ENCODE measurements at places on chromosomes 4 and X. TPM values are rescaled to one million over a fixed set of nuclear protein-coding genes. Genes with fewer than 3 reads are reported as not detected.

GRCh38 chr4:119736559-119736958, 108.0 kb upstream of the PDE5A start:
- no peak for DNase-seq
- H3K4me3 ChIP-seq: no peak overlapping the region
- no peak overlapping the region for H3K27ac ChIP-seq
- no peaks in the 10 kb centered on the region for H3K4me1 ChIP-seq

DNA sequence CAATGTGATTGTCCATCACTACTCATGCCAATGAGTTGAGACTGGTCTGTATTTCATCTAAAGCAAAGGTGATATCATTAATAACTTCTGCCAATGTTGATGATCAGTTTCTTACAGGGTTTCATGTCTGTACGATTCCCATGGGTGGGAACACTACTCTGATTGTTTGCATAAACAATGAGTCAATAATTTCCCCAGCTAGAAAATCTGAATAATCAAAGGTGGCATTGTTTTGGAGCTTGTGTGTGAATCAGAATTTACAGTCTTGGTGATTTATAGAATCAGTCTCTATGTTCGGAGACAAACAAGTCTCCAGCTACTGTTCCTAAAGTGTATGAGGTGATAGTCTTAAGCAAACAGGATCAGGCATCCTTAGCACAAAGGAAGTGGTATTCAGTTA, 35.5 kb upstream of the PARM1 start:
- no peaks in the 10 kb centered on the region for H3K36me3 ChIP-seq
- no peak overlapping the region for H3K27ac ChIP-seq
- H3K4me1 ChIP-seq: no peaks in the 10 kb centered on the region
- DNase-seq: no peak
- H3K4me3 ChIP-seq: no peak overlapping the region
- peaks cover 2% of the 10 kb centered on the region for H3K27me3 ChIP-seq

DNA sequence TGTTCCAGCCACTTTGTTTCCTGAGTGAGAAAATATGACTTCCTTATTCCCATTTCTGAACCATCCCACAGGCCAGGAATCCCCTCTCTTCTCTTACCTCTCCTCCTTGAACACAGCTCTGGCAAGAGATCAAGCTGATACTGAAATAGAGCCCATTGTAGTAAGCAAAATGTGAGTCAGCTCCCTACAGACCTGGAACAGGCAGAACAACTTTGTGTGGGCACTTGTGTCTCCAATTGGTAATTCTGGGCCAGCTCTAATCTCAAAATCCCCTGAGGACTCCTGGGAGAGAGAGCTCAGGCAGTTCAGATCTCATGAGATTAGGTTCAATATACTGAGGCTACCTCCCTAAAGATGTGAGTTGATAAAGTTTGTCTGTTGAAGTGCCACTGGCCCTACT, 213.5 kb downstream of the GUCY2F start:
- no peak overlapping the region for H3K27ac ChIP-seq
- DNase-seq: no peak
- H3K27me3 ChIP-seq: no peaks in the 10 kb centered on the region
- no peaks in the 10 kb centered on the region for H3K36me3 ChIP-seq

DNA sequence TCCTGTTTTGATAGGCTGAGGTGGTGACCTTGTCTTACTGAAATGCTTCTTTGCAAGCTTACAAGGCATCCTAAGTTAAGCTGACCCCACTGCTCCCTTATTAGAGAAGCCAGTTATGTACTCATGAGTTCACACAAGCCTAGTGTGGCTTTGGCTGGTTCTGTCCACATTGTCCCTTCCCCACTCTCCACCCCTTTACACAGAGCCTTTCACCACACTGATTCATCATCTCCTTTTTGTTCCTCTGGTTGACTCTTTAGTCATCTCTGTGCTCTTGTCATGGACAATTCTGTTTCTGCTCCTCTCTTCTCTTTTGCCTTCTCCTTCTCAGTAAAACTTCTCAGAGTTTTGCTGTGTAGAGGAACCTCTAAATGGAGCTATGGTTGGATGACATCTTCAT, 4.9 kb downstream of the CHRNA9 start:
- H3K4me1 ChIP-seq: peaks cover 9% of the 10 kb centered on the region
- DNase-seq: peak; percentile 23
- H3K27ac ChIP-seq: no peak overlapping the region

DNA sequence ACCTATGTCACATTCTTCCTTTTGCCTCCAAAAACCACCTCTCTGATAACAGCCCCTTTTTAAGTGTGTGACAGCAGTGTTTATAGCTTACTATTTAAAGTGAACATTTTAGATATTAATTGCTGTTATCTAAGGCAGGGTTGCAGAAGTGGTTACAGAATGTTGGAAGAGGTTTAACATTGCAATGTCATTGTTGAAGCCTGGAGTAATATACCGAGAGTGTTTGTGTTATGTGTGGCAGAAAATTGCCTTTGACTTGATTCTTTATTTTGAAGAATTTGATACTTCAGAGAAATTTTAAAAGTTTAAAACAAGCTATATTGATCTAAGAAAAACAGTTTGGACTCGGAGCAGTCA, 37.1 kb downstream of the SMARCAD1 start:
- no peaks in the 10 kb centered on the region for H3K4me1 ChIP-seq
- no peaks in the 10 kb centered on the region for H3K27me3 ChIP-seq
- no peak overlapping the region for H3K27ac ChIP-seq
- peaks cover 29% of the 10 kb centered on the region for H3K36me3 ChIP-seq
- no peak for DNase-seq

DNA sequence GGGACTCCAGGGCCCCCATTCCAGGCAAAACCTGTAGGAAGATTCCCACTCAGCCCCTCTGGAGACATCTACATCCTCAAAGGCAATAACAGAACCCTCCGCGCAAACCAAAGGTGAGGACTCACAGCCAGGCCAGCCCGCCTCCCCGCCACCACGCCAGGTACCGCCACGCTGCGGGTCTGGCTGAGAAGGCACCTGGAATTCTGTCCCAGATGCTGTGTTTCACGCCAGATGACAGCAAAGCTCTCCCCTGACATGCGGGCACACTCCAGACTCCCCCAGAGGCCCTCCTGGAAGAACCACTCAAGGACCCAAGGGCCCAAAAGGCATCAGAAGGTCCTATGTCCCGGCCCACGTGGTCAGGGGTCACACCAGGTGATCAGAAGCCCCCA, 59.6 kb downstream of the FAM53A start:
- DNase-seq: no peak
- no peak overlapping the region for H3K27ac ChIP-seq
- peaks cover 3% of the 10 kb centered on the region for H3K4me1 ChIP-seq
- H3K36me3 ChIP-seq: no peaks in the 10 kb centered on the region
- H3K4me3 ChIP-seq: no peak overlapping the region

- DNase-seq: peak; percentile 12
- no peak overlapping the region for H3K27ac ChIP-seq
- H3K4me3 ChIP-seq: no peak overlapping the region
- no peaks in the 10 kb centered on the region for H3K36me3 ChIP-seq
These were observed 8.3 kb upstream of the DLG3 start for GRCh38 chrX:70436343-70436742.

DNA sequence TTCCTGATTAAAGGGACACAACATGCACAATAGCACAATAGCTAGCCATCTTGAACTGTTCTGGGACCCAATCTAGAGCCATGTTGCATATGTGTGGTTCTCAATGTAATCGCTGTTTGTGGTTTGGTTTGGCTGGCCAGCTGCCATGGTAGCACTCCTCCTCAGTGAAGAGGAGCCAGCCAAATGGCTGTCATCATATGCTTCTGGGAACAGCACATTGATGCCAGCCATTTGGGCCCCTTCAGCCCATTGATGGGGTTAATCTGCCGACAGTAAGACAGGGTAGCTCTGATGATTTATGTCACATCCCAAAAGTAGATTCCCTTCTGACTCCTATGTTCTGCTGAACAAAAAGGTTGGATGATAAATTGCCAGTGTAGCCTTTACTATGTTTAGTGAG, 48.5 kb downstream of the AWAT2 start:
- H3K27ac ChIP-seq: no peak overlapping the region
- no peaks in the 10 kb centered on the region for H3K27me3 ChIP-seq
- no peak overlapping the region for H3K4me3 ChIP-seq
- peaks cover 5% of the 10 kb centered on the region for H3K36me3 ChIP-seq
- H3K4me1 ChIP-seq: peaks cover 2% of the 10 kb centered on the region

GRCh38 chr4:22334155-22334554, 181.7 kb downstream of the ADGRA3 start:
- H3K4me3 ChIP-seq: no peak overlapping the region
- no peak overlapping the region for H3K27ac ChIP-seq
- no peak for DNase-seq
- no peaks in the 10 kb centered on the region for H3K27me3 ChIP-seq
- no peaks in the 10 kb centered on the region for H3K36me3 ChIP-seq
- no peaks in the 10 kb centered on the region for H3K4me1 ChIP-seq

GRCh38 chr4:153651116-153651515, 33.0 kb upstream of the TLR2 start:
- no peaks in the 10 kb centered on the region for H3K27me3 ChIP-seq
- peak overlapping the region; percentile 3 for H3K4me3 ChIP-seq
- DNase-seq: peak; percentile 31
- H3K36me3 ChIP-seq: no peaks in the 10 kb centered on the region
- peaks cover 40% of the 10 kb centered on the region for H3K4me1 ChIP-seq

- peak overlapping the region; percentile 77 for H3K4me3 ChIP-seq
- H3K27ac ChIP-seq: peak overlapping the region; percentile 79
- peaks cover 15% of the 10 kb centered on the region for H3K4me1 ChIP-seq
- H3K36me3 ChIP-seq: no peaks in the 10 kb centered on the region
- H3K27me3 ChIP-seq: no peaks in the 10 kb centered on the region
These were observed 41.7 kb downstream of the ITM2A start for GRCh38 chrX:79325263-79325958.

- H3K4me1 ChIP-seq: peaks cover 7% of the 10 kb centered on the region
- DNase-seq: no peak
- H3K36me3 ChIP-seq: no peaks in the 10 kb centered on the region
- no peaks in the 10 kb centered on the region for H3K27me3 ChIP-seq
These were observed 5.1 kb upstream of the RBM41 start for GRCh38 chrX:107123750-107124149.

DNA sequence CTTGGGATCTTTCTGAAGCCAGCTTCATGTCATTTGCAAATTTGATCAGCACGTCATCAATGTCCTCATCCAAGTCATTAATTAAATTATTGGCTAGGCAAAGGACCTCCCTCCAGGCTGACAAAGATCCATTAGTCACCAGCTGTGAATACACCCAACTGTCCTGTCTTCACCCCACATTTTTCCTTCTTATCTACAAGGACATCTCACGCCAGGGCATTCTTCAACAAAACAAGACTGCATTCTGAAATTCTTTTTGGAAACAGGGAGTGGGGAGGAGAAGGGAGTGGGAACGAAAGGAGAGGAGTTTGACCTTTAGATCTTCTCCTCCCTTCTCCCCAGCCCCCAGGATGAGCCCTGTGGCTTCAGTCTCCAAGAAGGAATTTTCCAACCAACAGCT, 32.7 kb downstream of the NLGN3 start:
- H3K4me1 ChIP-seq: peaks cover 15% of the 10 kb centered on the region
- no peak overlapping the region for H3K27ac ChIP-seq
- H3K4me3 ChIP-seq: no peak overlapping the region
- no peak for DNase-seq

DNA sequence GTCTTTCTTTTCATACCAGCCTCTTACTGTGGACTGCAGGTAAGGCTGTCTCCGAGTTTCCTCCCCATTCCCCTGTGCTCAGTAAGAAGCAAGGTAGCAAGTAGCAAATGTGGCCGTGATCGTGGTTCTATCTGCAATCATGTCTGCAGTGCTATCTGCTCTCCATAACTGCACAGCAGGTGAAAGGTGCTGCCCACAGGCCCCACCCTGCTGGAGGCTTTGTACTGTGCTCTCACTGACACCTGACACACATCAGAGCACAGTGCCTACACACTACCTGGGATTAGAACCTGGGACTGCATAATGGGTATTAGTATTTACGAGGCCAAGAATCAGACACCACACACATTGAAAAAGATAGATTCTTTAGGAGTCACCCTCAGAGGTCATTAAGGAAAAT, 15.3 kb downstream of the PGRMC1 start:
- no peak for DNase-seq
- no peaks in the 10 kb centered on the region for H3K27me3 ChIP-seq
- H3K4me3 ChIP-seq: no peak overlapping the region
- no peaks in the 10 kb centered on the region for H3K36me3 ChIP-seq

DNA sequence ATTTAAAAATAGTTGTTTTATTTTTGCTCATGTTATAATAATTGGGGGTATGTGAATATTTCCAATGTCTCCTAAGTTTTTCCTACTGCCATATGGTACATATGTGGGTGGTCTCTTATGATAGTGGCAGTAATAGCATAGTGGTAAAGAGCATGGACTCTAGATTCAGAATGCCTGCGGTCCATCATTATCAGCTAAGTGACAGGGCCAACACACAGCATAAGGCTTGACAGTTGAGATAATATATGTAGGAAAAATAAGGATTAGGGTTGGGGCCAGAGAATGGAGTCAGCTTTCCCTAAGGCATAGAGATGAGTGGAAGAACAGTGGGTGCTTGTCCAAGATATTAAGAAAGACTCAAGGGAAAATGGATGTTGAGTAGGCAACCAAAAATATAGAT, 2707.5 kb downstream of the PCDH7 start:
- no peaks in the 10 kb centered on the region for H3K36me3 ChIP-seq
- H3K27me3 ChIP-seq: no peaks in the 10 kb centered on the region
- DNase-seq: no peak
- H3K4me3 ChIP-seq: no peak overlapping the region

GRCh38 chr4:184666670-184667069, 17.1 kb downstream of the PRIMPOL start:
- H3K4me1 ChIP-seq: peaks cover 23% of the 10 kb centered on the region
- H3K36me3 ChIP-seq: peaks cover 22% of the 10 kb centered on the region
- H3K27ac ChIP-seq: no peak overlapping the region
- DNase-seq: no peak

DNA sequence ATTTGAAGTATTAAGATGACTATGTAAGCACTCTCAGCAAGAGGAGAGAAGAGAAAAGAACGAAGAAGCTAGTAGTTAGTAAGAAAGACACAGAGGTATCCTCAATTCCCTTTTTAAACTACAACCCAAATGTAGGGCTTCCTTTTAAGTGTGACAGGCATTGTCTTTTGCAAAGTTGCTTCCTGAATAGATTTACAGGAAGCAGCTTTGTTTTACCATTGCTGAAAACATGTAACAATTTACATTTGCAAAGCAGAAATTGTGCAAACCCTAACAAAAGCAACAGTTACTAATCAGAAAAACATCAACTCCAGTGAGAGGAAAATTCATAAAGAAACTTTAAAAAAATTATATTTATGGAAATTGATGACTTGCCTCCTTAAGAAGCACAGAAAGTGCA, 96.4 kb downstream of the FAM13A start:
- no peak overlapping the region for H3K4me3 ChIP-seq
- H3K36me3 ChIP-seq: no peaks in the 10 kb centered on the region
- H3K27me3 ChIP-seq: no peaks in the 10 kb centered on the region
- peaks cover 9% of the 10 kb centered on the region for H3K4me1 ChIP-seq

The CXCL11 gene
- total RNA-seq: not detected

The COL4A6 gene
- not detected for total RNA-seq

The MAGEC1 gene
- total RNA-seq: not detected

The RAB39B gene
- total RNA-seq: 13.6 TPM

The FMR1 gene
- total RNA-seq: 29.0 TPM

The HPF1 gene
- 36.6 TPM for total RNA-seq

The TLR8 gene
- total RNA-seq: not detected

The ZNF41 gene
- 8.7 TPM for total RNA-seq

The CRMP1 gene
- total RNA-seq: not detected

The USP53 gene
- 10.5 TPM for total RNA-seq

Data from activated CD4-positive, alpha-beta memory T cell treated with anti-CD3 and anti-CD28 coated beads for 36 hours (primary cell).